ENCODE measurements at places on chromosomes 11 and 22.

DNA sequence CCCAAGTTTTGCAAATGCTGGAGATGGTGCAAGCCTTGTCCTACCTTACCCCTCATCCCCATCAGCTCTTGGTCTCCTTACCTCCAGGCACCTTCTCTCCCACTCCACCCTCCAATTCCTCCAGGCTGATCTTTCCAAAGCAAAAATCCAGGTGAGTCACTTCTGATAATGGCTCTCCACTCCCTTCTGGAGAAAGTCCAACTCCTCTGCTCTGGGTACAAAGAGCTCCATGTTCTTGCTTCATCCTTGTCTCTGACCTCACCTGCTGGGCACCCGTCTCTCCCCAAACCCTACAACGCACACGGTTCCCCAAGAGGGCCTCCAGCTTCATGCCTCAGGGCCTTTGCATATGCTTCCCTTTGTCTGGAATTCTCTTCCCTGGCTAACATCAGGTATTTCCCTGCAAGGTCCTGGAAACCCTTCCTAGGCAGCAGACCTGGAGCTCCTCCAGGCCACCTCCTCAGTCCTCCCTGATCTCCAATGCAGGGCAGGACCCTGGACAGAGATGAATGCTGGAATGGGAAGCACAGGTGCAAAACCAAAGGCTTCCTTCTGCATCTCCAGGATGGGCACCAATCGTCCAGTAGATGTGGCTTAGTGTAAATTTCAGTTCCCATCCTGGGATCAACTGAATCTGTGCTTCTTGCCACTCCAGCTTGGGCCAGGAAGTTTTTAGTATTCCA is 22.7 kb downstream of the IFT27 start:
- DNase-seq, result no peak

- DNase-seq, result no peak
These were observed 6.7 kb upstream of the CYTH4 start for GRCh38 chr22:37275622-37276021.

DNA sequence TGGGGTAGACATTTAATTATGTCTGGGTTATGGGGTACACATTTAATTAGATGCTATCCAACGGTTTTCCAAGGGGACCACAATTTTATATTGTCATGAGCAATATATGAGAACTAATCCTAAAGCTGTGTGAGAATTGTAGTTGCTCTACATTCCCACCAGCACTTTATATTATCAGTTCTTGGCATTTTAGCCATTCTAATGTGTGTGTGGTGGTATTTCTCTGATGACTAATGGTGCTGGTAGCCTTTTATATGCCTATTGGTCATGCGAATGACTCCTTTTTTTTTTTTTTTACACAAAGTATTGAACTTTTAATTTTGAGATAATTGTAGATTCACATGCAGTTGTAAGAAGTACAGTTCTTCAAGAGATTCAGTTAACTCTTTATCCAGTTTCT is 26.2 kb downstream of the TMEM135 start:
- DNase-seq, result no peak

- DNase-seq, result no peak
These were observed 84.6 kb upstream of the PARVA start for GRCh38 chr11:12292766-12293165.

- no peak for DNase-seq
These were observed 28.8 kb downstream of the ALX4 start for GRCh38 chr11:44281151-44281550.

DNA sequence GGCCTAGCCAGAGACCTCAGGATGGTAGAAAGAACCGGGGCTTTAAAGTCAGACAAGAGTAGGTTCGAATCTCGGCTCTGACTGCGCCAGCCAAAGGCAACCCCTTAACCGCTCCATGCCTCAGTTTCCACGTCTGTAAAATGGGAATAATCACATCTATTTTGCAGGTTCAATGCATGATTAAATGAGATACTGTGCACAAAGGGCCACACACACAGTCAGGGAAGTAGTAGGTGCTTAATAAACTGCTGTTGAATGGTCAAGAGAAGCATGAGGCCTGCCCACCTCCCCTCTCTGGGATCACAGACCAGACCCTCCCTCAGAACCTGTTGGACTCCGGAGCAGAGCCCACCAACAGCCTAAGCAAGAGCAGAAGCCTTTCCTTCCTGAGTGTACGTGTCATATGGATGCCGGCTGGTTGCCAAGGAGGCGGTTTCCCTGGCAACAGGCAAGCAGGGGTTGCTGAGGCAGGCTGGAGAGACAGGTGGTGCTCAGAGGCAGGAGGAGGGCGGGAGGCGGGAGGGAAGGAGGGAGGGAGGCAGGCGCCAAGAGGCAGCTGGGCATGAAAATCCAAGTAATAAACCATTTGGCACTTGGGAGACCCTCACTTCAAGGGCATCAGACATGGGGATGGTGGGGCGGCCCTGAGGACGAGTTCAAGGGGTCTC is 43.9 kb downstream of the NFAM1 start:
- DNase-seq, result no peak

Data from thymus (tissue), 14 donors.